Testis (tissue), 5 donors: ENCODE measurements at places on chromosomes 11 and 22. TPM values are rescaled to one million over a fixed set of nuclear protein-coding genes. Genes with fewer than 3 reads are reported as not detected.

GRCh38 chr11:1776331-1776851 is 12.7 kb upstream of the CTSD start:
- DNase-seq, result no peak

DNA sequence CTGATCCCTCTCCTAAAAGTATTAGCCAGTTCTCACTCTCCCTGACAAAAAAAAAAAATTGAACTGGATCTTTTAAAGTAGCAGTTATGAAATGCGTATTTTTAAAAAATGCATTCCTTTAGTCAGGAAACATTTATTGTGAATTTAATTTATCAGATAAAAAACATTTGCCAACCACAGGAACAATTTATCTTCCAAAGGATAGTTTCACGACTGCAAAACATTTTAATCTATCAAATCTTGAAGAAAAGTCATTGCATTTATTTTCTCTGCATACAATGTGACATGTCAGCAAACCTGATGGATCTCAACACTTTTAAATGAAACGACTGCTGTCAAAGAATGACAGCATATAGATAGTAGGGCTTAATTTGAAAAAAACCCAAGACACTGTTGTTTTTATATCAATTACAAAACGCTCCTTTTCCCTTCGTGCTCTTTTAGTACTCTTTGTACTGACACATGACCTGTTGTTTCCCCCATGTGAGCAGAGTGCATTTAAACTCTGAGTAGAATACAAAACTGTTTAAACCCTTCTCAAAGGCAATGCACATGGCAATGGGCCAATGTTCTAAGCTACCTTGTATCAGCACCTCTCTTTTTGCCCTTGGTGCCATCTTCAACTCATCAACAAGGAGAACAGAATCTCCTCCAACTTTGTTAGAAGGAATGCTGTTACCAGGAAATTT is 107.0 kb downstream of the ATG16L2 start:
- DNase-seq, result peak; percentile 43

The MMP3 gene
- not detected for total RNA-seq

GRCh38 chr22:45511847-45512261 is 9.2 kb downstream of the FBLN1 start:
- DNase-seq, result peak; percentile 76

The CRYAB gene
- total RNA-seq, result 20.6 TPM

The SLC25A18 gene
- total RNA-seq, result 11.9 TPM

- DNase-seq, result peak; percentile 91
Observed at GRCh38 chr11:72831521-72832300, 17.5 kb downstream of the ATG16L2 start.
